ENCODE measurements at places on chromosomes 12 and 14.

GRCh38 chr12:95829395-95829794 is 29.4 kb upstream of the SNRPF start:
- H3K4me3 ChIP-seq = no peak overlapping the region
- DNase-seq = no peak
- H3K27ac ChIP-seq = no peak overlapping the region
- H3K36me3 ChIP-seq = no peaks in the 10 kb centered on the region
- peaks cover 2% of the 10 kb centered on the region for H3K27me3 ChIP-seq

GRCh38 chr14:97281741-97282140 is 484.6 kb downstream of the VRK1 start:
- H3K27me3 ChIP-seq = peaks cover 4% of the 10 kb centered on the region
- no peaks in the 10 kb centered on the region for H3K36me3 ChIP-seq
- no peak for DNase-seq
- no peak overlapping the region for H3K4me3 ChIP-seq
- no peaks in the 10 kb centered on the region for H3K4me1 ChIP-seq

DNA sequence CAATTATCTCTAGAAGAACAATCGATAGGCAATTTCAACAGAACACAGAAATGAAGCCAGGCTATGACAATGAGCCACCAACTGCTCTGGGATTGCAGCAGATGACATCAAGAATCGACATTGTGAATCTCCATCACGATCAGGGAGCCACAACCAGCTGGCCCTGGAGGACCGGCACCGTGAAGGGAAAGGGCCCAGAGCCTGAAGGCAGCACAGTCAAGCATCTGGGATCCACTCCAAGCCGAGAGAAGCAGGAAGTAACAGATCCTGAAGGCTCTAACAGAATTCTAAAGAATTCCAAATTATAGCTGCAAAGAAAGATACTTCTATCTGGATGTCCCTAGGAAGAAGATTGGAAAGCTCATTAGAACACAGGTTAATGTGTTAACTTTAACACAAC is 61.0 kb downstream of the LRRC74A start:
- no peaks in the 10 kb centered on the region for H3K27me3 ChIP-seq
- H3K27ac ChIP-seq = no peak overlapping the region
- DNase-seq = no peak
- H3K4me1 ChIP-seq = no peaks in the 10 kb centered on the region
- no peaks in the 10 kb centered on the region for H3K36me3 ChIP-seq

- H3K4me3 ChIP-seq = no peak overlapping the region
- DNase-seq = no peak
- no peaks in the 10 kb centered on the region for H3K4me1 ChIP-seq
- no peaks in the 10 kb centered on the region for H3K27me3 ChIP-seq
- no peaks in the 10 kb centered on the region for H3K36me3 ChIP-seq
Measured at GRCh38 chr14:76666746-76667145, 94.5 kb upstream of the VASH1 start.

- H3K27ac ChIP-seq = no peak overlapping the region
- no peak for DNase-seq
- H3K4me1 ChIP-seq = no peaks in the 10 kb centered on the region
- no peaks in the 10 kb centered on the region for H3K36me3 ChIP-seq
Measured at GRCh38 chr12:66662729-66663128, 16.1 kb downstream of the GRIP1 start.

DNA sequence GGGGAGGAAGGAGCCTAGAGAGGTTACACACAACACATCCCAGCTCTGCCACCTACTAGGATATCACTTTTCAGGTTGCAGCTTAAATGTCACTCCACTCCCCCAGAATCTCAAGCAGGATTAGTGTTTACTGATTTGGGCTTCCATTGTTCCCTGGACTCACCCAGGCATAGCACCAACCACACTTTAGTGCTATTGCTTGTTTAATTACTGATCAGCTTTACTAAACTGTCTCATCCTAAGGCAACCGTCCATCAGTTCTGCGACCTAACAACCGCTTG is 6.1 kb upstream of the KRT18 start:
- H3K27ac ChIP-seq = peak overlapping the region; percentile 21
- peaks cover 54% of the 10 kb centered on the region for H3K4me1 ChIP-seq
- no peaks in the 10 kb centered on the region for H3K36me3 ChIP-seq
- no peaks in the 10 kb centered on the region for H3K27me3 ChIP-seq
- no peak overlapping the region for H3K4me3 ChIP-seq

DNA sequence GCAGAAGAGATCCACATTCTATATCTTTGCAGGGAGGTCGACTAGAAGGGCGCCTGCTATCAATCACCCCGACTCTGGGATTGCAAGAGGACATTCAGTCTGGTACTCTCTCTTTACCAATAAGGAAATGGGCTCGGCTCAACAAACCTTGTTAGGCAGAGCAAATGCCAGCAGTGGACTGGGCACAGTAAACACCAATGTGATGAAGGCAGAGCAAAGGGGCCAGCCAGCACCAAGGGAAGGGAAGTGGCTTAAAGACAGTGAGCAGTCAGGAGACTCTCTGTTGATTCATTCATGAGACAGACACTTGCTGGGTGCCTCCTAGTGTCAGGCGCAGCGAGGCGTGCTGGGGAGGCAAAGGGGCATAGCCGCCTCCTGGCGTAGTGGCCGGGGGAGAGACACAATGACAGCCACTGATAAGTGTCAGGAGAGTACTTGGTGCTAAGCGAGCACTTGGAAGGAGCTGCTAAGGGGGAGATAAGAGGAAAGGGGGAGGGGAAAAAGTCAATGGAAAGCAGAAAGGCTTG is 34.1 kb downstream of the TMCC3 start:
- H3K36me3 ChIP-seq = no peaks in the 10 kb centered on the region
- DNase-seq = peak; percentile 93
- H3K27me3 ChIP-seq = no peaks in the 10 kb centered on the region
- H3K4me3 ChIP-seq = peak overlapping the region; percentile 48

DNA sequence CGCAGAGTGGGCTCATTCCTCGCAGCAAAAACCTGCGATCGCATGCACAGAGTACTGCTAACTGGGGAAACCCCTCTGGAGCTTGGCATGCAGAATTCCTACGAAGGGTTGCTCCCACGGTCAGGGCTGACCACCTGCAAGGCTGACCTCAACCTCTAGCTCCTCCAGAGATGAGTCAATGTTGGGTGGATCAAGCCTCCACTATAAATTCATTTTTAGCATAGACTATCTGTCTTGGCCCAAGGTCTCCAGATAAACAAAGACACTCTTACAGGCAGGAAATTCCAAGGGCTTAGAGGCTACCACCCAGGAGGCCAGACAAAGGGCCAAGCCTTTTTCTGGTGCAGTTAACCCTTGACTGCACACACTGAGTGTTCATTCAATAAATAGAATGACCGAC is 296.5 kb downstream of the TMEM132D start:
- H3K36me3 ChIP-seq = no peaks in the 10 kb centered on the region
- no peaks in the 10 kb centered on the region for H3K4me1 ChIP-seq
- no peak overlapping the region for H3K4me3 ChIP-seq
- no peak overlapping the region for H3K27ac ChIP-seq
- no peaks in the 10 kb centered on the region for H3K27me3 ChIP-seq

GRCh38 chr14:96272777-96273473 is 16.9 kb downstream of the BDKRB1 start:
- DNase-seq = no peak
- H3K27me3 ChIP-seq = no peaks in the 10 kb centered on the region
- H3K4me3 ChIP-seq = no peak overlapping the region
- no peak overlapping the region for H3K27ac ChIP-seq

DNA sequence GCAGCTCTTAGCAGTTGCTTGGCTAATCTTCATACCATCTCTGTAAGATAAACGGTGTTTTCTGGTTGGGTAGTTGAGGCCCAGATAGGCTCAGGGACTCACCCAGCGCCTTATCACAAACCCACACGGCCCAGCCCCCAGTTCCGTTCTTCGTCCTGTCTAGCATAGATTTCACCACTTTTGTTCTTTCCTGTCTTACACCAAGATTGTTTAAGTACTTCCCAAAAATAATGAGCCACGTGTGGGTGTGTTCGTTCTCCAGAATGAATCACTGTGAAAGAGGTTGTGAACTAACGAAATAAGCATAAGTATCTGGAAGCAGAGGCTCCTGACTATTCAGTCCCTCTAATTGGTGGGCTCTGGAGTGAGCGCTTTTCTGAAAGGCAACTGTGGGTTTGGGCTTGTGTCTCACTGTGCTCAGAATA is 21.4 kb downstream of the ACVR1B start:
- peaks cover 86% of the 10 kb centered on the region for H3K4me1 ChIP-seq
- H3K27me3 ChIP-seq = no peaks in the 10 kb centered on the region
- peaks cover 23% of the 10 kb centered on the region for H3K36me3 ChIP-seq
- H3K4me3 ChIP-seq = no peak overlapping the region
- peak overlapping the region; percentile 26 for H3K27ac ChIP-seq
- no peak for DNase-seq

DNA sequence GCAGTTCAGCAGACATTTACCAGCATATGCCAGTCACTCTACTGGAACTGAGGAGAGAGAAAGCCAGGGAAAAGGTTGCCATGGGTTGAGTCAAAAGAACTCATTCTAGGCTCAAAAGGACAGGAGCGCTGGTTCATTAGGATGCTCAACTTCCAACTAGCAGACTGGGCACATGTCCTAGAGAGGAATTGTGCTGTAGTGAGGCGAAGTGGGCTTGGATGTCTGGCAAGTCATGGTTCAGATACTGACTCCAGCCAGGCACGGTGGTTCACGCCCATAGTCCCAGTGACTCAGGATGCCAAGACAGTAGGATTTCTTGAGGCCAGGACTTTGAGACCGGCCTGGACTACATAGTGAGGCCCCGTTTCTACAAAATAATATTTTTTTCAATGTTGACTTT is 281.5 kb downstream of the CACNA1C start:
- H3K27ac ChIP-seq = no peak overlapping the region
- H3K4me1 ChIP-seq = no peaks in the 10 kb centered on the region
- H3K4me3 ChIP-seq = no peak overlapping the region
- DNase-seq = no peak
- no peaks in the 10 kb centered on the region for H3K27me3 ChIP-seq

- no peaks in the 10 kb centered on the region for H3K27me3 ChIP-seq
- peaks cover 57% of the 10 kb centered on the region for H3K4me1 ChIP-seq
Measured at GRCh38 chr14:68787092-68787992, 5.5 kb downstream of the ZFP36L1 start.

GRCh38 chr14:83992857-83993256 is 1537.1 kb upstream of the FLRT2 start:
- H3K36me3 ChIP-seq = no peaks in the 10 kb centered on the region
- no peak for DNase-seq
- no peak overlapping the region for H3K27ac ChIP-seq
- no peak overlapping the region for H3K4me3 ChIP-seq

DNA sequence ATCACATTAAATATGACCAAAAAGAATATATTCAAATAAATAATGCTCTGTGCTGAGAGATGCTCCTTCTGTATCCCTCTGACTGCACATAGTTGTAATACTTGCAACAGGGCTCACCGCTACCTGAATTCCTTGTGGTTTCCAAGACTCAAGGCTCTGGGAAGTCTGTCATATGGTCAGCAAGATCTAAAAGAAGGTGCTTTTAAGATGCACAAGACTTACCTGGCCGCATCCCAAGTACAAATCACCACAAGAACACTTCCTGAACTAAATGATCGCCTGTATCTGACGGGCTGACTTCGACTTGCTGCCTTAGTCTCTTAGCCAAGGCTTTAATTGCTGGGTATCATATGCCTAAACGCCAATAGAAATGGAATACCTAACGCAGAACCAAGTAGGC is 67.2 kb downstream of the HECTD4 start:
- no peak overlapping the region for H3K4me3 ChIP-seq
- peaks cover 39% of the 10 kb centered on the region for H3K36me3 ChIP-seq
- no peaks in the 10 kb centered on the region for H3K4me1 ChIP-seq
- H3K27ac ChIP-seq = no peak overlapping the region
- no peaks in the 10 kb centered on the region for H3K27me3 ChIP-seq
- DNase-seq = no peak

DNA sequence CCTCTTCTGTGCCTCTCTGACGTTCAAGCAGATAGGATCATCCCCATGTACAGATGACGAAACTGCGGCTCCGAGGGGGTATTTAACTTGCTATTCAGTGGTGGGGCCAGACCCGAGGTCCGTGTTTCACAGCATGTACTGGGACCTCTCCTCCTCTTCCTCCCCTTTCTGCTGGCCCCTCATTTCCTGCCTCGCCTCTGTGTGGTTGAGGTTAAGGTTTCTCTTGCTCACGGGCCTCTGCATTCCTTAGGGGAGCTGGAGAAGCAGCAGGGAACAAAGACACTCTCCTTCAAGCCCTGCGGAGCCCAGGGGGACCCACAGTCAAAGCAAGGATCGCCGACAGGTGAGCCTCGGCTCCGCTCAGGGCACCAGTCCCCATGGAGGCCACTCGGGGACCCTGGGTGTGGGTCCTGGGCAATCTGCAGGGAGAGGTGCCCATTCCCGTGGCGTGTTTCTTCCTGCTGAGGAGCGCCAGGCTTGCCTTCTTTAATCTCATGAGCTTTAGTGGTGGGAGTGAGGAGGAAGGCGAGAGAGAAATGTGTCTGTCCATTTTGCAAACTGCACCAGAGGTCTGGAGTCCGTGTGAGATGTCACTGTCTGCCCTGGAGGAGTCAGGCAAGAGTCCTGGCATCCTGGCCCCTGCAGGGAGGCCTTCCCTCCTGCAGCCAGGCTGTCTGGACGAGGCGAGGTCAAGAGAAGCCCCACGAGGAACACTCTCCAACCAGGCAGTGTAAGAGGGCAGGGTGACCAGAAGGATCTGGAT is 45.0 kb downstream of the SLC6A12 start:
- H3K4me3 ChIP-seq = no peak overlapping the region
- peaks cover 53% of the 10 kb centered on the region for H3K4me1 ChIP-seq
- H3K27me3 ChIP-seq = no peaks in the 10 kb centered on the region
- no peak overlapping the region for H3K27ac ChIP-seq
- no peak for DNase-seq
- H3K36me3 ChIP-seq = no peaks in the 10 kb centered on the region

- no peak overlapping the region for H3K4me3 ChIP-seq
- peaks cover 12% of the 10 kb centered on the region for H3K36me3 ChIP-seq
- no peak overlapping the region for H3K27ac ChIP-seq
Measured at GRCh38 chr12:62787023-62787422, 147.9 kb downstream of the PPM1H start.

DNA sequence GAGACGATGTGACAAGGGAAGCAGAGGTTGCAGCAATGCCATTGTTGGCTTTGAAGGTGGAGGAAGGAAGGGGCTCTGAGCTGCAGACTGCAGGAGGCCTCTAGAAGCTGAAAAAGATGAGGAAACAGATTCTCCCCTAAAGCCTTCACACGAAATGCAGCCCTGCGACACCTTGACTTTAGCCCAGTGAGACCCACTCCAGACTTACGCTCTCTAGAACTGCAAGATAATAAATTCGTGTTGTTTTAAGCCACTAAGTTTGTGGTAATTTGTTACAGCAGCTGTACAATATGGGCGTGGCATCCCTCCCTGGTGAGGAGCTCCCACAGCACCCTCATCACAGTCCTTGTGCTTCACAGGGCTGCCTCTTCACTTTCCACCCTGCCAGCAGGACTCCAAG is 53.2 kb downstream of the GOLGA5 start:
- H3K27me3 ChIP-seq = no peaks in the 10 kb centered on the region
- DNase-seq = no peak
- no peak overlapping the region for H3K4me3 ChIP-seq
- H3K36me3 ChIP-seq = no peaks in the 10 kb centered on the region

- peaks cover 2% of the 10 kb centered on the region for H3K4me1 ChIP-seq
- H3K4me3 ChIP-seq = no peak overlapping the region
- peak; percentile 61 for DNase-seq
- no peaks in the 10 kb centered on the region for H3K27me3 ChIP-seq
- H3K27ac ChIP-seq = peak overlapping the region; percentile 51
Measured at GRCh38 chr12:121568971-121569751, 11.7 kb downstream of the KDM2B start.

GRCh38 chr14:57345106-57345505 is 45.3 kb upstream of the NAA30 start:
- H3K4me3 ChIP-seq = no peak overlapping the region
- H3K36me3 ChIP-seq = no peaks in the 10 kb centered on the region
- no peaks in the 10 kb centered on the region for H3K4me1 ChIP-seq
- no peaks in the 10 kb centered on the region for H3K27me3 ChIP-seq
- DNase-seq = no peak

- H3K27ac ChIP-seq = peak overlapping the region; percentile 56
- peak; percentile 35 for DNase-seq
- no peaks in the 10 kb centered on the region for H3K27me3 ChIP-seq
- H3K36me3 ChIP-seq = no peaks in the 10 kb centered on the region
Measured at GRCh38 chr12:753611-754472, 1.5 kb downstream of the WNK1 start.
